Right renal pelvis (tissue), 4 donors: ENCODE measurements at places on chromosomes 5 and 9.

DNA sequence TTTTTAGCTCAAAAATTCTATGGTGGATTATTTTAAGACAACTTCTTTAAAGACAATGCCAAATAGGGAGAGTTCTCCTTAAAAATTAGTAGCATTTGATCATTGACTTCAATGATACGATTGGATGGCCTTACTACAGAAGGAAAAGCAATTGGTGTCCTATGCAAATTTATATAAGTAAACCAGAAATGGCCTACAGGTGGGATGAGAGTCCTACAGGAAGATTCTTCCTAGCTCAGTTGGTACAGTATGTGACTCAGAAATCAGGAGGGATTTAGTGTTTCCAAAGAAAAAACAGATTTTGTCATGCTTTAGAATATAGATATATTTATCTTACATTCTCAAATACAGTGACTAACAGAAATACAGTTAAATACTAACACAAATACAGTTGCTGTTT is 6.5 kb downstream of the ANKRA2 start:
- no peak for DNase-seq

DNA sequence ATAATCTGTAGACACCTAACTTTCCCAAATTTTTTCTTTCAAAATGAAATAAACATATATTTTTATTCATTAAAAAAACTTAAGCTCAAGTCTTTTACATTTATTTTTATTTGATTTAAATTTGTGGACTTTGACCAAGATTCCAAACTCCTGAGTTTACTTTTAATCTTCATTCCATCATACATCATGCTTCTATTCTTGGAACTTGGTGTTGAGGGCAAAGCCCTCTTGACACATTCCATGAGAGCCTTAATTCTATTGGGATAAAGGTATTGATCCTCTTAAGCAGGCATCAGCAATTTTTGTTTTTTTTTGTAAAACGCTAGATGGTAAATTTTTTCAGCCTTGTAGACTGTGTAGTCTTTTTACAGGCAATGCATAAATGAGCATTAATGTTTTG is 53.6 kb downstream of the FBXO4 start:
- DNase-seq = no peak

DNA sequence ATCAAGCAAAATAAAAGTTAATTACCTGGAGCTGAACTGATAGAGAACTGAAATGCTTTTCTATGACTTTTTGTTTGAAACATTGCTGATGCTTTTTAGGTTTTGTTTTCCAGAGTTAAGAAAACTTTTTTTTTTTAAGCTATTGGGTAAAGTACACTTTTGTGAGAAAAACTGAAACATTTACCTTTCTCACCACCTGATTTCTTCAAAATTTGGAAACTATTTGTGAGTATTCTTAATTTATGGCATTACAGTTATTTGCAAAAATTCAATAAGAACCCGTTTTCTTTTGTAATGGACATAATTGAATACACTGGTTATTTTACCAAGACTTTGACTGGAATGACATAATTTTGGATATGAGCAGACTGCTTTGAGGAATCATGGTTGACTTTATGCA is 6.6 kb downstream of the C9orf153 start:
- no peak for DNase-seq

GRCh38 chr5:154190595-154191304 is at the start of gene GALNT10:
GALNT10 (plus strand) TSS chr5:154190733; CDS start chr5:154190867, 134 bp downstream.
- no peak for DNase-seq

- no peak for DNase-seq
Measured at GRCh38 chr5:128736553-128736952, 198.5 kb upstream of the FBN2 start.

- no peak for DNase-seq
Measured at GRCh38 chr5:108801776-108802175, 54.1 kb downstream of the FER start.

DNA sequence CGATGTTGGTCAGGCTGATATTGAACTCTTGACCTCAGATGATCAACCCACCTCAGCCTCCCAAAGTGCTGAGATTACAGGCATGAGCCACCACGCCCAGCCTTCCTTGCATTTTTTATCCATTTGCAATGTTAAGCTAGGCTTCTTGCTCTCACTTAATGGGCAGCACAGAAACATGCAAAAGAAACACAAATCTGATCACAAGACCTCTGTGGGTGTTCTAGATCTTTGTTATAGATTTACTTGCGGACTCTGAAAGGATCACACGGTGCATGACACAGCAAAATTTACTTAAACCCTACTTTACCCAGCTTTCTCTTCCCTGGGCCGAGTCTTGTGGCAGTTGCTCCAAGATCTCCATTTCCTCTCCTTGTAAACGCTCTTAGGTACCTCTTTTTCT is 71.3 kb downstream of the PSAT1 start:
- DNase-seq = no peak

- DNase-seq = no peak
Measured at GRCh38 chr9:71896761-71897160, 14.2 kb downstream of the ABHD17B start.

GRCh38 chr5:17157916-17158529 is 59.4 kb upstream of the BASP1 start:
- no peak for DNase-seq

- DNase-seq = no peak
Measured at GRCh38 chr9:107351382-107352045, 68.4 kb downstream of the RAD23B start.

DNA sequence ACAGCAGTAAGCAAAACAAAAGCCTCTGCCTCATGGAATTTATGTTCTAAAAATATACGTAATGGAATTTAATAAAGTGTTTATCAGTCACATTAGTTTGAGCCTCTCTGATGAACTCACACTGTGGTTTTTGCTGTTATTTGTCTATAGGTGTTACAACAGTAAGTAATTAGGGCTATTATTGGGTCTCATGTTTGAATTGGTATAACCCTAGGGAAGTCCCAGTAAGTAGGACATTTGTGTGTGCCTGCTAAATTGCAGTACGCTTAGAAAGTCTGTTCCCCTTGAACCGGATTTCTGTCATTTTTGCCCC is 197.6 kb downstream of the NR3C1 start:
- DNase-seq = no peak

GRCh38 chr9:78354989-78355388 is 58.1 kb downstream of the PSAT1 start:
- DNase-seq = no peak

DNA sequence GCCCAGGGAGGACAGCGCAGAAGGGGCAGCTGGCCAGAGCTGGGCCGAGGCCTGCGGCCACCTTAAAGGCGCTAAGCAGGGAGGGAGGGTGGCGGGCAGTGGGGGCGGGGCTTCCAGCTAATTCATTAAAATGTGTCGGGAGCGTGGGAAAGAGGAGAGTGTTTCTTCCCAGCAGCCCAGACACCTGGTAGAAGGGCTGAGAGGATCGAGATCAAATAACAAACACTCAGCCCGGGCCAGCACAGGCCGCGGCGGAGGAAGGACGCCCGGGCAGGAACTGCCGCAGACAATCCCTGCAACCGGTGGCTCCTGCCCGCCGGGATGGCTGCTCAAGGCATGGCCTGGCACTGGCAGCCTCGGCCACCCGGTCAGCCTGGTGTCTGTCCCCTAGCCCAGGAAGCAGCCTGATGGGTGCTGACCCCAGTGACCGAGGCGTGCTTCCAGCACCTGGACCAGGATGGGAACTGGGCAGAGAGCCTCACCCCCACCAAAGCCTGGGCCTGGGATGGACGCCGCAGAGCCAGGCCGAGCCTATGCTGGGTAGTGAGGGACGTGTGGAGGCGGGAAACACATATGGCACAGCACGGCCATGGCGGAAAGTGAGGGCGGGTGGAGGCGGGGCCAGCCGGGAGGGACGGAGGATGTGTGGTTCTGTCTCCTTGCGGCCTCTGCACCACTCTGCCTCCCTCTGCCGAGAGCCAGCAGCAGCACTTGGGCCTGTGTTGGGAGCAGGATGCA is 3.2 kb upstream of the NRARP start:
- DNase-seq = no peak

- no peak for DNase-seq
Measured at GRCh38 chr5:138661291-138661960, 86.2 kb upstream of the HSPA9 start.

GRCh38 chr5:158195416-158196210 is 336.7 kb upstream of the CLINT1 start:
- no peak for DNase-seq

GRCh38 chr5:117872798-117873368 is 1115.5 kb downstream of the DTWD2 start:
- no peak for DNase-seq

DNA sequence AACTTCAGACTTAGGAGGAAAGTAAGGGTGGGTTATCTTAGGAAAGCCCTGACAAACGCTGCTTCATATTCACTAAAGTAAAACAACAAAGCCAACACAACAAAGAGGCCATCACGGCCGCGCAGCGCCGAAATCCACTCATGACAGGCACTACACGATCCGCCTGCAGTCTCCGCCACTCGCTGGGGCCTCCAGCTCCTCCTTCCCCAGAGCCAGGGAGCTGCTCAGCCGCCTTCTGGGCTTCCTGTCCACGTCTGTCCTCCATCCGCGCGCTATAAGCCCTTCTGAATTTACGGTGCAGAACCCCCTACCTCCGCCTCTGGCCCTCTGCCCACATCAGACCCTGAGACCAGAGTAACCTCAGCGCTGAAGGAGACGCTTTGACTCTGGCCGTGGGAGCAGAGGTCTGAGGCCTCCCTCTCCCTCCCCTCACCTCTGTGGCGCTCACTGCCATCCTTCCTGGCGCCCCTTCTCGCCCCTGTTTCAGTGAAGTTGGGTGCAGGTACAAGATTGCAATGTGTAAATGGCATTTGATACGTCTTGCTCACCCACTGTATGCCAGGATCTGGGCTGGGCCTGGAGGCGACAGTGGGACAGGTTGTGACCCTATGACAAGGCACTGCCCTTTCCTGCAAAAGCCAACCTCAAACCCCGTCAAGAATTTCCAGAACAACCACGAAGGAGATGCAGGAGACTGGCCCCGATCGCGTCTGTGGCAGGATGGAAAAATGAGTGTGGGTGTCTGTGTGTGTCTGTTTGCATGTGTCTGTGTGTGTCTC is 74.9 kb upstream of the PHYKPL start:
- no peak for DNase-seq

- no peak for DNase-seq
Measured at GRCh38 chr9:113851873-113852272, 24.2 kb upstream of the ZNF618 start.

- DNase-seq = no peak
Measured at GRCh38 chr9:111604054-111604615, 4.7 kb upstream of the PTGR1 start.

DNA sequence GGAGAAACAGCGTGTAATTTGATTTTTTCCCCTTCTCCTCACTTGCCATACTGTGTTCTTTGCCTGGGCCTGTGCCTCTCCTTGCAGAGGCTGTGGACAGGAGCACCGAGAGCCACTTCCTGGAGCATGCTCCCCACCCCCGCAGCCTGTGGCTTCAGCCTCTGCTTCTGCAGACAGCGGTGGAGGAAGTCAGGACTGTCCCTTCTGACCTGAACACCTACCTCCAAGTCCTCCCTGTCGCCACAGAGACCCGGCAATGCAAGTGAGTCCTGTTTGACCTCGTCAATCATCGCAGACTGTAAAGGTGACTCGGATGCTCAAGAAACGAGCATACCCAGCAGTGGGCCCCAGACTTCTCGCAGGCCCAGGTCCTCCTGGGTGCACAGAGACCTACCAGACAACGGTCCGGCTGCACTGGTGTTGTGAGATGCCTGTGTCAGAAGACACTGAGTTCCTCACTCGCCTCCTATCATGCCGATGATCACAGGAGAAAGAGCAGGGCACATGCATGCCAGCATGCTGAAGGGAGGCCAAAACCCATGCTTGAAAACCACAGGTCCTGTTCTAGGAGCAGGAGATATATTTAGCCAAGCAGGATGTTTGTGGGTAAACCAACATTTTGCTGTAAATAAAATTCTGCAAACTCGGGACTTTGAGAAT is 198.8 kb downstream of the AUH start:
- no peak for DNase-seq

DNA sequence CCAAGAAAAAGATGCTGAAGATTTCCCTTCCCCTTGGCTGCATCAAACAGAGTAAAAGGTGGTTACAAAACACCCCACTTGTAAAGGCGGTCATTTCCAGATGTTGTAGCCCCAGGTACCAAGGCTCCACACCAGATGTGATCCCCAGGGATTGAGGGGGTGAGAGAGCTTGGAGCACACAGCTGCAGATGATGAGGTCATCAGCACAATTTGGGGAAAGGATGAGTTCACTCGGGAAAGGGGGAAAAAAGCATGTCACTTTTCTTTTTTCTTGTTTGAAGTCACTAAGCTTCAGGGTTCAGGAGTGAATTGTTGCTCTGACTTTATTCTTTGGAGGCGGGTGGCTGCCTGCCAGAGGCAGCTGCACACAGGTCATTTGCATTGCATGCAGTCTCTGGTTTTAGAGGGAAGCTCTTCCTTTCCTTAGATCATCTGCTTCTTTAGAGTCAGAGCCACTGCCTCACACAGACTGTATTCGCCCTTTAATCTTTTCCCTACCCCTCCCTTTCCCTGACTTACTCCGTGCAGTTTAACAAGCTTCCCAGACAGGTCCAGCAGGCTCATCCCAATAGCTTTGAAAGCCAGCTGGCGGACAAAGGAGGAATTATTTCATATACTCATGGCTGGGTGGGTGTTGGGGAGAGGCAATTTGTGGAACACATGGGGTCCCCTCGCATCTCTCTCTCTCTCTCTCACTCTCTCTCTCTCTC is 409.3 kb upstream of the SLC24A2 start:
- no peak for DNase-seq

DNA sequence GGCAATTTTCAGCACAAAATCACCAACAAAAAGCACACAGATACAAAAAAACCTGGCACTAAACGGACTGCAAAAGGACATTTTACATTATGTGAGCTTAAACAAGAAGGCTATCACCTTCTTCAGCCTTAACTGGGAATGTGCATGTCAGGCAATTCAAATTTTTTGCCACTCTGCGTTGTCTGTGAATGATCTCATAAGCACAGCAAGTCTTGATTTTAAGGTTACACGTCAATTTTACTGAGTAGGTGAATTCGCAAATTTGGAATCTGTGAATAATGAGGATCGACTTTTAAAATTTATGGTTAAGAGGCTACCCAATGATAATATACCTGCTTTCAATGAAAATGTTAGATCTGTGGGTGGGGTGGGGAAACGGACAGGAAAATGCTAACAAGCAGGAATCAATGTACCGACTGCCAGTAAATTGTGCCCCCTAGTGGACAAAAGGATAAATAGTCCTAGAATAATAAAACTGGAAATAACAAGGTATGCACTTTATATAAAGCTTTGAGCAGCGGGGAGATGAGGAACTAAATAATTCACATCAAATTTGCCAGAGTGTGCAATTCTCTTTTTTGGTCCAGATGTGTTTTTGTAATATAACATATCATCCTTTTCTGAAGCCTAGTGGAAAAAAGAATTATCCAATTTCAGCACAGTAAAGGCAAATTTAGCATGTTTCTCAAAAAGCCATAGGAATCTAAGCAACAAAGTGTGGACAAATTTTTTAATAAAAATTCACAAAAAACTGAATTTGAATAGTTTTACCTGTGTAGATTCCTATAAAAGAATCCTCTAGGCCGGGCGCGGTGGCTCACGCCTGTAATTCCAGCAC is 20.5 kb downstream of the EQTN start:
- DNase-seq = peak; percentile 43

GRCh38 chr5:161600156-161600555 is 53.6 kb upstream of the GABRB2 start:
- no peak for DNase-seq
